Large intestine (tissue), 12 donors: ENCODE measurements at places on chromosomes 4 and X. TPM values are rescaled to one million over a fixed set of nuclear protein-coding genes. Genes with fewer than 3 reads are reported as not detected.

DNA sequence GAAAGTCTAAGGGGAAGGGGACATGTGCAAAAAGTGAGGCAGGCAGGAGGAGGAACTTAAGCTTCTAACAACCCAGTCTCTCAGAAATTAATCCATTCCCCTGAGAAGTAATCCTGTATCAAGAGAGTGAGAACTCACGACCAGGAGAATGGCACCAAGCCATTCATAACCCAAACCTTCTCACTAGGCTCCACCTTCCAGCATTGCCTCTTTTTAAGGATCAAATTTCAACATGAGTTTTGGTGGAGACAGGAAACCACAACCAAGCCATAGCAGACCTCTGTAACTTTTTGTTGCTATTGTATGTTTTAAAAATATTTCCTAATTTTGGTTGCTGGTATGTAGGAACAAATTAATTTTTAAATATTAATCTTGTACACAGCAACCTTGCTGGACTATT lies 32.8 kb downstream of the PASD1 start:
- no peak for DNase-seq

GRCh38 chr4:101348995-101349800 lies 1.9 kb upstream of the PPP3CA start:
- peak; percentile 29 for DNase-seq

Gene RASGEF1B
- 30.6 TPM for polyA plus RNA-seq

Gene ATP1B4
- polyA plus RNA-seq: 0.45 TPM
